Sciatic nerve (tissue), 2 donors: ENCODE measurements at places on chromosomes 13 and 19.

DNA sequence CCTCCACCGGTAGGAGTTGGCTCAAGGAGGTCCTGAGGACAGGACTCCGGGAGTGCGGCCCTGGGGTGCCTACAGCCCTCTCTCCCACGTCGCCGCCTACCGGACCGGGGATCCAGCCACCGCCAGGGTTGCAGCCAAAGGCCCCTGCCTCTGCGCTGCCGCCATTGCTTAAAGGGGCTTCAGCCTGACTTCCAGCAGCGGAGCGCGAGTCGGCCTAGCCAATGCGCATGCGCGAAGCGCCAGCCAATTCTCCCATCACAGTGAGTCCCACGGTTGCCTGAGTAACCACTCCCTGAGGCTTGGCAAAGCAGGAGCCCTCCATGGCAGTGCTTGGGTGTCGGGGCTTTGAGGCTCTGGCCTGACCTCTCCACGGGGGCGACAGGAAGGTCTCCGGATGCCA is 21.5 kb upstream of the ZNF420 start:
- DNase-seq: no peak

DNA sequence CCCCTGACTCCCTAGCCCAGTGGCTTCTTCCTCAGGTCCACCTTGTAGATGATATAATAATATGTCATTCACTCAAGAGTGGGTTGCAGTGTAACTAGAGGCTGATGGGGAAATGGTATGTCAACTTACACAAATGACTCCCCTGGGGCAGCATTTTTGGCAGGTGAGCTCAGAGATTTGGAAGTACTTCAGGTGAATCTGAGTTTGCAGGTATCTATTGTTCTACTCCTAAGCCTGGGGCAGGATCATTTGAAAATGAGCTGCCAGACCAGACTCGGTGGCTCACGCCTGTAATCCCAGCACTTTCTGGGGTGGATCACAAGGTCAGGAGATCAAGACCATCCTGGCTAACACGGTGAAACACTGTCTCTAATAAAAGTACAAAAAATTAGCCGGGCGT is 11.6 kb upstream of the CNMD start:
- no peak for DNase-seq

GRCh38 chr13:79307433-79307861 is 98.6 kb downstream of the RBM26 start:
- DNase-seq: no peak

DNA sequence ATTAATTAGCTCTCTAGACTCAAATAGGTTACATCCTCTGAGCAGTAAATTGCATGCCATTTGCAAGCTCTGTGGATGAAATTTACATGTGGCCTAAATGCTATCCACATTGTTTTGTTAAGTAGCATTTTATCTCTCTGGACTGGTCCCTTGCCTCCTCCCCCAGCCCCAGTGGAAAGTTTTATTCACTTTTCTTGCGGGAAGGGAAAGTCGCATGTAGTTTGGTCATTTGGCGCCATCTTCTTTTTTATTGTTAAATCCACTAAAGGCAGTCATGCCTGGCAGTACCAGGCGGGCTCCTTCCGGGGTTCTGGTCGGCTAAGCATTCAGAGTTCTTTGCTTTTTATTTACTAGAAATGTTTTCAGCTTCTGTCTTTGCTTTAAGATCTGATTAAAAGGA is 188.7 kb downstream of the TM9SF2 start:
- DNase-seq: no peak

- peak; percentile 92 for DNase-seq
Measured at GRCh38 chr19:51702103-51702824, 9.1 kb downstream of the SPACA6 start.
